COLO829 (cell line): ENCODE measurements at places on chromosomes 16 and 17.

GRCh38 chr17:11122908-11123307 is 118.1 kb upstream of the SHISA6 start:
- no peak for DNase-seq

- DNase-seq: no peak
Observed at GRCh38 chr17:19647697-19648474, 665 bp upstream of the ALDH3A2 start.

DNA sequence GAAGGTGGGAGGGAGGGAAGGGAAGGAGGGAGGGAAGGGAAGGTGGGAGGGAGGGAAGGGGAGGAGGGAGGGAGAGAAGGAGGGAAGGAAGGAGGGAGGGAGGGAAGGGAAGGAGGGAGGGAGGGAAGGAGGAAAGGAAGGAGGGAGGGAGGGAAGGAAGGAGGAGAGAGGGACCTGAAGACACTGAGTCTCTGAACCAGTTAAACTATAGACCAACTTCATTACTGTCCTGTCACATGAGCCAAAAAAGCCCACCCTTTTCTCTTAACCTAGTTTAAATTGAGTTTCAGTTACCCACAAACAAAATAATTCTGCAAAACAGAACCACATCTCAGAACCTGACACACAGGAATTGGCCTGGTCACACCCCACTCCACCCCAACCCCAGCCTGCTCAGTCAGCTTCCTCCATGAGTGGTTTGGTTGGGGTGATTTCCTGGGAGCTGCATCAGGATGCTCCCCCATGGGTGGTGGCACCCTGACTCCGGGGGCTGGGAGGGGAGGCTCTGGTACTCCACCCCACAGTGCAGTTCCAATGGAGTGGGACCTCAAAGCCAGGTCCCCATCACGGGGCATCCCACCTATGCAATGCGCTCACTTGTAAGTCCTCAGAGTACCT is 4.7 kb upstream of the PRR29 start:
- no peak for DNase-seq

DNA sequence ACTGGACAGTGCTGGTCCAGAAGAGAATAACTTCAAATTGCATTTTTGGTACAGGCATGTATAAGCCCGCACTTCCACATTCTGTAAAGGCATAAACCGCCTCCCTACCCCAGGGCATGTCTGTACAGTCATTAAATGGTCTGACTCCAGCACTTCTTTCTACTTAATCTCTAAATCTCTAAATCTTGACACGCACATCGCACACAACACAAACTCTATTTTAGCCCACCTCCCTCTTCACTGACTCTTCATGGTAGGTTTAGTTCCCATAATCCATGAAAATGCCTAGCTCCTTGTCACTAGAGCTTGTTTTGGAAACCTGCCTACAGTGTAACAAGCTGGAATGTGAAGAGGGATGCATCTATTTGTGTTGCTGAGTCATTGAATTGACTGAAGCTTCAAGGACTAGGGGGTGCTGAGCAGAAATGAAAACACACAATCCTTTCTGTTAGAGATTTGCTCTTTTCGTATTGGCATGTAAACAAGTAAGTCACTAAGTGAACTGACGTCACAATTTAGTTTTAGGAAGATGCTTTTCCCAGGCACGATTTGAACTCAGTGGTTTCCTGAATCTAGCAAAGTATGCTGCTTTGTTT is 1.6 kb upstream of the DUSP14 start:
- DNase-seq: peak; percentile 85

GRCh38 chr17:17713839-17714238 is 32.6 kb downstream of the RAI1 start:
- DNase-seq: peak; percentile 45

- DNase-seq: no peak
Observed at GRCh38 chr17:80384078-80384960, 30.6 kb upstream of the ENDOV start.

GRCh38 chr16:4754865-4755264 is 12.1 kb downstream of the ZNF500 start:
- no peak for DNase-seq

GRCh38 chr16:48617711-48618148 is 7.8 kb upstream of the N4BP1 start:
- no peak for DNase-seq

GRCh38 chr17:77461277-77462057 is 320.7 kb downstream of the SEC14L1 start:
- no peak for DNase-seq

DNA sequence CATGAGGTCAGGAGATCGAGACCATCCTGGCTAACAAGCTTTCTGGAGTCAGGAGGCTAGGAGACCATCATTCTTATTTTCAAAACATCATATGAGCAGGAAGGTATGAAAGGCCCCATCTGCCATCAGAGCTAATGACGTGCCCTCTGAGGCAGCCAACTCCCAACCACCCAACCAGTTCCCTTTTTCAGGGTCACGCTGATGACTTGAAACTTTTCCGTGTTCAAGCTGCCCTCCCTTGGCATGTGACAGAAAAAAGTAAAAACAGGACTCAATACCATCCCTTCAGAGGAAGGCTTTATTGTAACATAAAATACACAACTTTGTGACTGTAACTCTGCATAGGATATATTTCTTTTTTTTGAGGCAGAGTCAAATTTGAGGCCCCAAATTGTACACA is 4.6 kb upstream of the GHDC start:
- no peak for DNase-seq

DNA sequence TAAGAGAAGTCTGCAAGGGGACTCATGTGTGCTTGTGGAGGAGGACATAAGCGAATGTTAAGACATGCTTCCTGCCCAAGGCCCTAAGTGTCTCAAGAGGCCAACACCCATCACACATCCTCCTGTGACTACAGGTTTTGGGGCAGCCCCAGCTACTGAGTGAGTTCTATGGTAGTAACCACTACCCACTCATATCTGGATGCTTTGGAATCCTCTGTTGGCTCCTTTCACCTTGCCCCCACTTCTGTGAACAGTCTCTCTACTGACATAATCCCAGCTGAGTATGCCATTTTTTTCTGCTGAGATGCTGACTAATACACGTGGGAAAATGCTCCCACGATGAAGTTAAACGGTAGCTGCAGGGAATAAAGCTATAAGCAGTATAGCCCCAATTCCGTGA is 153.5 kb downstream of the VPS53 start:
- DNase-seq: no peak

DNA sequence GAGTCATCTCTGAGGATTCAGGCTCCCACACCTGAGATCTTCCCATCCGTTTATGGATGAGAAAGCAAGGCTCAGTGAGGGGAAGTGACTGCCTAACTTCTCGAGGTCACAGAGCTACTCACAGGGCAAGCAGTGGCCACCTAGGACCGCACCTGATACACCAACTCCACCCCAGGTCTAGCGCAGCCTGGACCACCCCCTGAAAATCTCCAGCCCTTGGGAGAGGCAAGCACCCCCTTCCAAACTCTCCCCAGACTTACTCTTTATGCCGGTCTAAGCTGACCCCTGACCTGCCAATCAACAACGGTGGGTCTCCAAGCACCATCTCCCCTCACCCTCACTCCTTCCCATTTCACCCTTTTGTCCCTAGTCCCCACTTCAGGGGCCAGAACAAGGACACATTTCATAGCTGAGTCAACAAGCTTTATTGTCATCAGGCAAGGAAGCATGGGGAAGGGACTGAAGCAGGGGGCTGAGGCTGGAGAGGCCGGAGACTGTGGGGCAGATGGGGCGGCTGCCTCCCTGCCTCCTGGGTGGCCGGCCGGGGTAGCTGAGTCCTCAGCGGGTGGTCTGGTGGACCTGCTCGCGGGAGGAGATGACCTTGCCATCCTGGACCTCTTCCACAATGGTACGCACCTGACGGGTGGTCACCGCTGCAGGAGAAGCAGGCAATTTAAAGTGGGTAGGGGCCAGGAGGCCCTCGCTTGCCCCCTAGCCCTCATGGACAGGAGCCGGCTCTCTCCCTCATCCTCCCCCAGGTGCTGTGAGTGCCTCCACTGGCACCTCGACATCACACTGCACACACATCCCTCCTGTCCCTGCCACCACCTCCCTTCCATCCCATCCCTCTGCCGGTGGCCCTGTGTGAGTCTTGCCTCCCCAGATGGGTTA is 5.1 kb downstream of the KRT17 start:
- DNase-seq: no peak

GRCh38 chr16:87047221-87048037 is 269.8 kb downstream of the C16orf95 start:
- DNase-seq: no peak

GRCh38 chr17:61627125-61627524 is 36.1 kb upstream of the NACA2 start:
- no peak for DNase-seq

- DNase-seq: no peak
Observed at GRCh38 chr17:72422204-72422504, 301.3 kb downstream of the SOX9 start.

GRCh38 chr17:40338941-40339649 is 25.4 kb downstream of the GJD3 start:
- DNase-seq: no peak

GRCh38 chr17:20313891-20314290 is 153.4 kb downstream of the LGALS9B start:
- DNase-seq: no peak

- peak; percentile 92 for DNase-seq
Observed at GRCh38 chr17:55295411-55296170, 30.8 kb downstream of the HLF start.

GRCh38 chr17:17781591-17782496 is 54.9 kb downstream of the SREBF1 start:
- no peak for DNase-seq

DNA sequence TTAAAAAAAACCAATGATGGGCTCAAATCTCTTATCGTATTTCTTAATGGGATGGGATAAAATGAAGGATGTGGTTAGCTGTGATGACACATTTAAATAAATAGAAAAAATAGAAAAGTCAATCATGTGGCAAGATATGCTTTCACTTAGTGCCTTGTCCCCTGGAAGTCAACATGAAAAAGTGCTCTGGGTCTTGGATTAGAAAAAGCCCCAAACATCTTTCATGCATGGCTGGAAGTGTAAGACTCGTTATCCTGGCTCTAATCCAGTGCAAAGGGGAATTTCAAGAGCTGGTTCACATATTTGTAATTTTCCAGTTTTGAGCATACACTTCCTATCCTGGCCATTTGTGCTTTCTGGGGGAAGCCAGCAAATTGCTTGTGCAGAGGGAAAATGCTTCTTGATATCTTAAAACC is 160.9 kb downstream of the MAP2K6 start:
- DNase-seq: no peak

DNA sequence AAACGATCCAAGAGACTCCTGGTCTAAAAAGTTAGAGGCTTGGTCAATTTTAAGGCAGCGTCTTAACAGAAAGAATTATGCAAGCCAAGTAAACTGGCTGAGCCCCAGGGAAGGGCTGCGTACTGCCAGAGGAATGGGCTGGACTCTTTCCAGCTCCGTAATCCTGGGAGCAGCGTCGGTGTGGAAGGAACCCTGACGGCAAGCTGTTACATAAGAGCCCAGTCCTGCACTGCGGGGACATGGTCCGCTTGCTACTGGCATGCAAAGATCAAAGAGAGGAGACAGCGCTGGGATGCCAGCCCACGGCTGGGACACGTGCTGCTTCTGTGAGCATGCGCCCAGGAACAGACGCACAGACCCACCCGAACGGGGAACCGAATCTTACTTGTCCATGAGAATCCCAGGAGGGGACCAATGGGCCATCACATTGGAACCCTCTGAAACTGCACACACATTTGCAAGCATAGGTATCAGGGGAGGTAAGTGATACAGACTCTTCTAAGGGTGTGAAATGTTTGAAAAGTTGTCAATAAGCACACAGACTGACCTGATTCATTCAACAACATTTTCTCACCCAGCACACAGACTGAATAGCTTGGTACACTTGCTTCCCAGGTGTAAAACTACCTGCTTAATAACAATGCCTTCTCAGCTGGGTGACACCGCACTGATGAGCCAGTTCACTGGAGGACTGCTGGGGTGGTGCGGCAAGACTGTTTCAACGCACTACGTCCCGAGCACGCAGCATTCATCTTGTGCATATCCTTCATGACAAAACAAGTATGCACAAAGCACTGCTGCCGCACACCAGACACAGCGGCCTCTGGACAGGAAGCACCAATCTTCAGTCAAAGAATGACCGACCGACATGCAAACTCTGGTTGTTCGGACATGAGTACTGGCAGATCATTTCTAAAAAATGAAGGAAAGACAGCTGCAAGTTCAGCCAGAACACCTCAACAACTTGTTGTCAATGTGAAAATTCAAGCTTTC is 94.9 kb downstream of the ANKRD11 start:
- peak; percentile 16 for DNase-seq

DNA sequence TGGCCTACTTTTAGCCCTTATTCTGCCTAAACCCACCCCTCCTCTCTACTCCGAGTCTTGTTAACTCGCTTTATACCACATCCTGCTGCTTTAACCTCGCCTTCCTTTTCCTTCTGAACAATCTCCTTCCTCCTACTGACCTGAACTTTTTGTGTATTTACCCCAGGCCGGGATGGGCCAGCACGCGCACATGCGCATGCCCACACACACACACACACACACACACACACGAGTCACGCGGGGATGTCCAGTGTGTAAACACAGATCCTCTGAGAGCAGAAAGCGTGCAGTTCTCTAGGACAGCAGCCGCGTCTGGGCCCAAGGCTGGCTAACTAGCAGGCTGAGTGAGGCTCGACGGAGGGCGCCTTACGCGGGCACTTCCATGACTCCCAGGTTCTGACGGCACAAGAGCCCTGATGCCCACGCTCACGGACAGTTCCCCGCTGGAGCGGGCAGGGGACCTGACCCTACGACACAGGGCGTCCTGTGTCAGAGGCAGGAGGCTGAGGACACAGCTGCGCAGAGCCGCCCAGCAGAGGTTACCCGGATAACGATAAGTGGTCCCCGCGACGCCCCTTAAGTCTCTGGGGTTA is 610 bp downstream of the PIK3R5 start:
- no peak for DNase-seq
